Occipital lobe (tissue), 3 donors: ENCODE measurements at places on chromosomes 5 and 9. TPM values are rescaled to one million over a fixed set of nuclear protein-coding genes. Genes with fewer than 3 reads are reported as not detected.

TRIM36 gene
- total RNA-seq = 98.4 TPM

MARCHF11 gene
- 3.6 TPM for total RNA-seq

CDC20B gene
- 0.78 TPM for total RNA-seq

PCDHGA12 gene
- total RNA-seq = 6.9 TPM

SETD9 gene
- 4.7 TPM for total RNA-seq

LEAP2 gene
- 2.0 TPM for total RNA-seq

CDX1 gene
- not detected for total RNA-seq

ITK gene
- total RNA-seq = 0.16 TPM

AK8 gene
- total RNA-seq = 1.1 TPM

ADRB2 gene
- 1.6 TPM for total RNA-seq

CDH9 gene
- 34.2 TPM for total RNA-seq

SPATA31D4 gene
- total RNA-seq = not detected

PCDHB4 gene
- 4.7 TPM for total RNA-seq

TPPP gene
- 16.2 TPM for total RNA-seq

EIF4E1B gene
- total RNA-seq = not detected

ITGA1 gene
- 7.2 TPM for total RNA-seq

KCTD16 gene
- 23.6 TPM for total RNA-seq

NDOR1 gene
- 2.8 TPM for total RNA-seq

SH3PXD2B gene
- total RNA-seq = 17.6 TPM

MARCOL gene
- total RNA-seq = not detected

IFNA1 gene
- not detected for total RNA-seq

NCS1 gene
- total RNA-seq = 206 TPM

SNX24 gene
- 9.0 TPM for total RNA-seq

NEUROG1 gene
- 1.1 TPM for total RNA-seq

KYAT1 gene
- total RNA-seq = 9.0 TPM

CTXN3 gene
- 1.1 TPM for total RNA-seq

GRM6 gene
- total RNA-seq = 0.16 TPM

TMEM167A gene
- 159 TPM for total RNA-seq

SLC46A2 gene
- not detected for total RNA-seq

TUT7 gene
- total RNA-seq = 34.0 TPM

TMC1 gene
- 0.78 TPM for total RNA-seq

IL3 gene
- total RNA-seq = not detected

OR13D1 gene
- total RNA-seq = not detected

TEK gene
- total RNA-seq = 8.0 TPM

CD14 gene
- 15.4 TPM for total RNA-seq

RCL1 gene
- total RNA-seq = 17.8 TPM

BHMT2 gene
- 0.62 TPM for total RNA-seq

GADD45G gene
- total RNA-seq = 5.6 TPM

AFF4 gene
- total RNA-seq = 76.6 TPM

OTP gene
- not detected for total RNA-seq

ANKRD18A gene
- total RNA-seq = 6.9 TPM

SLC23A1 gene
- not detected for total RNA-seq

PTPDC1 gene
- 20.0 TPM for total RNA-seq

IRX2 gene
- not detected for total RNA-seq

NEURL1B gene
- total RNA-seq = 19.2 TPM

RNF180 gene
- 102 TPM for total RNA-seq
